ENCODE measurements at places on chromosomes 6 and 20.

DNA sequence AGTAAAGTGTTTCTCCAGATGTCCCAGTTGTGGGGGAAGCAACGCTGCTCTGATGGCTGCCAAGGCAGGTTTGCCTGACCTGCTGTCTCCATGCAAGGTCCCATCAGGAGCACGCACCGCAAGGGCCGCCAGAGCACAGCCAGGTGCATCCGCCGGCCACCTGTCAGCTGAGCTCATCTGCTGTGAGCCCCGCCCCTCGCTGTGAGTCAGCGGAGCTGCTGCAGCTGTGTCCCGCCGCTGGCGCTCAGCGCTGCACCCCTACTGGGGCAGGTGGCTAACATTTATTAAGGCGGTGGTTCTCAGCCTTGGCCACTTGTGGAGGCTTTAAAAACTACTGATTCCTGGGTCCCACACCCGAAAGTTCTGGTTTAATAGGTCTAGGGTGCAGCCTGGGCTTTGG, 225.7 kb downstream of the UST start:
- no peak for DNase-seq

GRCh38 chr6:148296771-148297170, 45.9 kb upstream of the SASH1 start:
- no peak for DNase-seq

DNA sequence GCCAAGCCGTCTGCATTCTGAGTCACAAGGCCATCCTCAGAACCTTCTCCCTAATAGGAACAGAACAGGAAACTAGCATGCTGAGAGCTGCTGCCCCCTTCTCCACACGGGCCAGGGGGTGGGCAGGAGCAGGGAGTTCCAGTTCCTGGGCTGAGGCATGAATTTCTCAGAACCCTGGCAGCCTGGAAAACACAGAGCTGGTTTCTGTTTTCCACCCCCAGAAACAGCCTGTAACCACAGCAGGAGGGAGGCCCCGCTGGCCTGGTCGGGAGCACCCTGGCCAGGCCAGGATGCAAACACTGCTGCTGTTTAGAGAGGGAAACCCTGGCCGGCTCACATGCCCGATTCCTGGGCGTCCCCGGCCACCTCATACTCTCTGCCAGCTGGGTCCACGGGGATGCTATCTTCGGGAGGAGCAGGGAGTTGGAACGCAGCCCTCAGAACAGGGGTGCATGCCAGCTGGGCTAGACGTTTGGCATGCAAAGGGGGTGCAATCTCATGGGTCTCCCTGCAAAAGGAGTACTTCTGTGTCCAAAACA, 130.1 kb downstream of the NFATC2 start:
- DNase-seq, result no peak

DNA sequence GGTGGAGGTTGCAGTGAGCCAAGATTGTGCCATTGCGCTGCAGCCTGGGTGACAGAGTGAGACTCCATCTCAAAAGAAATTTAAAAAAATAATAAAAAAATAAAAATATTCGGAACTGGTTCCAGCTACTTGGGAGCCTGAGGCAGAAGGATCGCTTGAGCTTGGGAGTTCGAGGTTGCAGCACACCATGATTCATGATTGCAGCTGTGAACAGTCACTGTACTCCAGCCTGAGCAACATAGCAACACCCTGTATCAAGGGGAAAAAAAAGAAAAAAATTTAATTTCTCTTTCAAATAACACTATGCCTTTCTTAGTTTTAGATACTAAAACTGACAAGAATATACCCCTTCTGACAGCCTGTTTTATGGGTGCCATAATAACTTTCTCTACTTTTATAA, 10.5 kb downstream of the KDM1B start:
- no peak for DNase-seq

DNA sequence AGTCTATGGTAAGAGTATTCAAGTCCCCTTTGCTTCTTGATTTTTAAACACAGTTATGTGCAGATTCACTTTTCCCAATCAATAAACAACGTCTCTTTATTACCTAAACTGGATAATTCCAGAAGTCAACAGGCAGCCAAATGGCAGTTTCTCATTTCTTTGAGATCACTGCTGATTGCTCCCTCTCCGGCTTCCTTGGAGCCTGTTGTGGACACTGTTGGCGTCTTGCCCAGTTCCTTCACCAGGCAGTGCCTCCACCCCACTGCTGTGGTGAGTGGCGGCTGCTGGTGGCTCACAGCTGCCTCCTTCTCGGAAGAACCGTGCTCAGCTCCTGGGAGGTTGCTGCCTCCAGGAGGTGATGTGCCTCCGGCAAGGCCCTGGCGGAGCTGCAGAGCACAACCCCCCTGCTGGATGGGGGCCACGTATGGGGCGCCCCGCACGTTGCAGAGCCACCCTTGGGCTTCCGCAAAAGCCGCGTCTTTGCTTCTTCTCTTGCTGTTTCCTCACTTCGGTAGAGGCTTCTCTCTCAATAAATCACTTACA, 105.1 kb upstream of the CNKSR3 start:
- peak; percentile 6 for DNase-seq

DNA sequence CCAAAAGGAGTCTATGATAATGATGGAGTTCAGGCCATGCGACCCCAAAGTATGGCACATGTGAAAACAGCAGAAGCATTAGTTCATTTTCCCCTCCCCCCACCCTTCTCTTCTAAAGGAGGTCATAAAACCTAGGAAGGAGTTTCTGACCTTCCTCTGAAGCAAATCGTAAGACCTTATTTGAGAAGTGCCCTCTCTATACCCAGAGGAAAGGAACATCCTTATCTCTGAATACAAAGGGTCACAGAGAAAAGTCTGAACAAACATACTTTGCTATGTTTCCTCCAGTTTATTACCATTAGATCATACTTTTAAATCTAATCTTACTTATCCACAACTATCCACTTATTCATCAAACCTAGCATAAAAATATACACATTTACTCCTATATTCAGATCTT, 48.6 kb downstream of the SLX4IP start:
- DNase-seq, result no peak

- no peak for DNase-seq
Observed at GRCh38 chr6:57109880-57110279, 19.9 kb downstream of the ZNF451 start.

DNA sequence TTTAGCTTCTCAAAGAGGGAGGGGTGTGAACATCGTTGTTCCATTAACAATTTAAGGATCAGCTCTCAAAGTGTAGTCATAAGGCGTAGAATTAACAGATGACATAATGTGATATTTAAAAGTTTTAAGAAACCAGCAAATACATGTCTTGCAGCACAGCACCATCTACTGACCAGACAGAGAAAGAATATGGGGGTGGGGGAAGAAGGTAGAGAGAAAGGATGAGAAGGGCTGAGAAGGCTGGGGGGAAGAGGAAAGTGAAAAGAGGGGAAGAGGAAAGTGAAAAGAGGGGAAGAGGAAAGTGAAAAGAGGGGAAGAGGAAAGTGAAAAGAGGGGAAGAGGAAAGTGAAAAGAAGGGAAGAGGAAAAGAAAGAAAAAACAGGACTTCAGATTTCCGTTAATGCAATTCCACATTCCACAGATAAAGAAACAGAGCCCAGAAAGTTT, 80.9 kb downstream of the HAO1 start:
- no peak for DNase-seq

DNA sequence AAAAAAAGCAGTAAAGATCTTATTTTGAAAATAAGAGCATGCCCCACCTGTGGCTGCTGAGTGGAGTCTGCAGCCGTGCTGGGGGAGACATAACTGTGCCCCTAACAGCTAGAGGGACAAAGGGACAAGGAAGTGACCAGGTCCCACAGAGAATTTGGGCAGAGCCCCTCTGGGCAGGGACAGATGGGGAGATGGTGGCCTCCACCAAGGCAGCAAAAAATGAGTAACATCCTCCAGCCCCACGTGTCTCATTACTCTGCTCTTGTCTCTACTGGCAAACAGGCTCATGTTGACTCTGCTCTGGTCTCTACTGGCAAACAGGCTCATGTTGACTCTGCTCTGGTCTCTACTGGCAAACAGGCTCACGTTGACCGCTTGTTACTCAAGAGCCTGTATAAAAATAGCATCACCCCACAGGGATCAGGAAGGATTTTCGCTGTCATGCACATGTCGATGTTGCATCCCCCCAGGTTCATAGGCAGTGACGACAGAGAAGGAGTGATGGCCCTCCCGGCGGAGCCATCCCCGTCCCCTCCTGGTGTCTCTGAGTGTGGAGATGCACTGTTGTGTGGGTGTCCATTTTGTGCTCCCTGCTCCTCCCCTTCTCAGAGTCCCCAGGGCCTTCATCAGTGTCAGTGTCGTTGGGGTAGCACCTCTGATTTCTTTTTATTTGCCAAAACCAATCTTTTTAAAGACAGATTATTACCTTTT, 17.3 kb upstream of the PCMTD2 start:
- no peak for DNase-seq

- DNase-seq, result no peak
Observed at GRCh38 chr6:15109338-15110090, 136.4 kb upstream of the JARID2 start.

DNA sequence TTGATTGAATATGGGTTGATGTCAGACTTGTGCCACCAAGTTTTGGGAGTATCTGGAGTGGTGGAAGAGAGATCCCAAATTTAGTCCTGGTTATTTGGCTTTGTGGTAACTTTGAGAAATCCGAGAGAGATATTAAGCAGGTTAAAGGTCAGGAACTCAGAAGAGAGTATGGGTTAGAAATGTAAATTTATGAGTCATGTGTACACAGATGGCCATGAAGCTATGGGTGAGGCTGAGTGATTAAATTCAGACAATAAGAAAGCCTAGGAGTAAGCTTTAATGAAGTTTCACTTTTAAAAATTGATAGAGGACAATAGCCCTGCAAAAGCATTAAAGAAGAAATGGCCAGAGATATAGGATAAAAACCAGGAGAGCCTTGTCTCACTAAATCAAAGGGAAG, 14.3 kb downstream of the RIMS1 start:
- DNase-seq, result no peak

- no peak for DNase-seq
Observed at GRCh38 chr6:111573892-111574797, 31.5 kb downstream of the TRAF3IP2 start.

DNA sequence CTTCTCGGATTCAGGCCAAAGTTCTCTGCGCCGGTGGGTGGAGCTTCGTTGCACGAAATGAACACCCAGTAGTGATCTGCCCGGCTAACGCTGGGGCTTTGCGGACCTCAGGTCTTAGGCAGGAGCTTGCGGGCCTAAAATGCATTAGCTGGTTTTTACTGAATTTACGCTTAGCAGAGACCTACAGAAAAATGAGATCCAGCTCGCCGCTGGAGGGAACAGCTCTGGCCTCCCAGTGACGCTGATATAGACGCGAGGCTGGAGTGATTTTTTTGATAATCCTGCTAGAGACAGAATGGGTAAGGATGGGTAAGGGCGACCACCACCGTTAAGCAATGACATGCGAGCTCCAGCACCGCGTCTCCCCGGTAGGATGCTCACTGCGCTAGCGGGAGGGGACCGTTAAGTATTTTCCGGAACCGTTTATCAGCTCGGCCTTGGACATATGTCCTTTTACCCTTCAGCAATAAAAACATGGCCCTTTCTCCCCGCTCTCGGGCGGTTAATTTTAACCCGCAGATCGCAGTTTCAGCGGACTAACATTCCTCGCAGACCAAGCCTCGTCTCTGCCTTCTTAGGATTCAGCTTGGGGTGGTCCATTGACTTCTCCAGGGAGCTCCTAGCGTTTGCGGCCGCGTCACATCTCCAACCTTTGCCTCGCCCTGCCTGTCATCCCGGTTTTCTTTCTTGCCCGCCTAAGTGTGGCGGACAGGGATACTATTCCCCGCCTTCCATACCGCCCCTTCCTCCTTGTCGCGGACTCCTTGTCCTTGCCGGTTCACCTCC, 109.3 kb downstream of the GPX5 start:
- DNase-seq, result no peak

Measured in cortex of kidney (tissue), 1 donor.